Mammary microvascular endothelial cell (primary cell): ENCODE measurements at places on chromosomes 2 and 18. TPM values are rescaled to one million over a fixed set of nuclear protein-coding genes. Genes with fewer than 3 reads are reported as not detected.

AOX1 gene
- total RNA-seq: 16.0 and 21.0 TPM in 2 replicates

TEKT4 gene
- total RNA-seq: not detected in 2 replicates

TSHZ1 gene
- total RNA-seq: 14.5 and 14.6 TPM in 2 replicates

FOXD4L1 gene
- 0.07 TPM in 1 of 2 replicates, not detected in the other for total RNA-seq

ATP8B1 gene
- total RNA-seq: 51.4 and 54.6 TPM in 2 replicates

ACTG2 gene
- 0.25 TPM in 1 of 2 replicates, not detected in the other for total RNA-seq

TMEFF2 gene
- total RNA-seq: not detected in 2 replicates

AGBL5 gene
- 16.4 and 17.5 TPM in 2 replicates for total RNA-seq

SNORC gene
- total RNA-seq: 0.10 and 1.6 TPM in 2 replicates

CHST10 gene
- total RNA-seq: 10.4 and 14.4 TPM in 2 replicates

CENPA gene
- 11.5 and 17.0 TPM in 2 replicates for total RNA-seq

MARCHF4 gene
- 15.5 and 16.3 TPM in 2 replicates for total RNA-seq

KIF3C gene
- 10.2 and 10.4 TPM in 2 replicates for total RNA-seq
